Ovary (tissue), 10 donors: ENCODE measurements at places on chromosomes 11 and 22. TPM values are rescaled to one million over a fixed set of nuclear protein-coding genes. Genes with fewer than 3 reads are reported as not detected.

DNA sequence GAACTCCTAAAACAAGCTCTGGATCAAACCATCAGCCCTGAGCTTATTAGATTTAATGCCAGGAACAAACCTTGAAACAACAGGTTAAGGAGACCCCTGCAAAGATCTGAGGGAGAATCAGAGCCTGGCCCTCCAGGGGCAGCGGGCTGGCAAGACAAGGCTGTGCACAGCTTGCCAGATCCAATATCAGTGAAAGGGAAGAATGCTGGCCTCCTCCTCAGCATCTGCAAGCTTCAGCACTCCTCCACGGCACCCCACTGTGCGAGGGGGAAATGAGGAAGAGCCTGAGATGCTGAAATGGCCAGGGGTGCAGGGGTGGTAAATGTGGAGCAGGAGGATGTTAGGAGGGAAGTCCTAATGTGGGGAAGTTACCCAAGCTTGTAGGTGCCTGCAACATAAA is 167.0 kb downstream of the TENM4 start:
- H3K27ac ChIP-seq, result no peak overlapping the region
- no peaks in the 10 kb centered on the region for H3K27me3 ChIP-seq
- DNase-seq, result no peak
- no peaks in the 10 kb centered on the region for H3K36me3 ChIP-seq
- H3K4me3 ChIP-seq, result no peak overlapping the region

GRCh38 chr11:63501236-63501635 is 4.6 kb upstream of the LGALS12 start:
- H3K36me3 ChIP-seq, result no peaks in the 10 kb centered on the region
- DNase-seq, result no peak
- peaks cover 2% of the 10 kb centered on the region for H3K4me1 ChIP-seq
- no peak overlapping the region for H3K27ac ChIP-seq
- H3K27me3 ChIP-seq, result no peaks in the 10 kb centered on the region

SLC16A8 gene
- total RNA-seq, result 0.52 TPM

CDC42BPG gene
- 2.6 TPM for total RNA-seq

CREB3L1 gene
- total RNA-seq, result 4.8 TPM

OR51E2 gene
- total RNA-seq, result 0.18 TPM

SEPTIN5 gene
- total RNA-seq, result 21.0 TPM
